Caudate nucleus (tissue), 63 donors: ENCODE measurements at places on chromosomes 1 and 21.

DNA sequence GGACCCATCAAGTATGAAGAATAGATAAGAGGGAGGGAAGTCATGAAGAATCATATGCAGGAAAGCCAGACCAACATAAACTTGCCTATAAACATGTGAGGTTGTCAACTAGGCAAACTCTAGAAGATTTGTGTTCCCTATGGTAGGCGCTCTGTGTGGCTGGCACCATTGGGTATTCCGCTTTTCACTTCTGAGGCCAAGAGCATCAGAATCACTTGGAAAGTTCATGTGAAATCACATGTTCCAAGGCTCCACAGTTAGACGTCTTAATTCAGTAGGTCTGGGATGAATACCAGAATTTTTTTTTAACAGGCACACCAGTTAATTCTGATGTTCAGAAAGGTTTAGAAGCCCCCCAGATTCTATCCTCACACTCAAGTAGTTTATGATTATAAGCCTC lies 50.5 kb upstream of the LAX1 start:
- no peak for DNase-seq

GRCh38 chr1:100931716-100932115 lies 35.8 kb downstream of the SLC30A7 start:
- no peak for DNase-seq

DNA sequence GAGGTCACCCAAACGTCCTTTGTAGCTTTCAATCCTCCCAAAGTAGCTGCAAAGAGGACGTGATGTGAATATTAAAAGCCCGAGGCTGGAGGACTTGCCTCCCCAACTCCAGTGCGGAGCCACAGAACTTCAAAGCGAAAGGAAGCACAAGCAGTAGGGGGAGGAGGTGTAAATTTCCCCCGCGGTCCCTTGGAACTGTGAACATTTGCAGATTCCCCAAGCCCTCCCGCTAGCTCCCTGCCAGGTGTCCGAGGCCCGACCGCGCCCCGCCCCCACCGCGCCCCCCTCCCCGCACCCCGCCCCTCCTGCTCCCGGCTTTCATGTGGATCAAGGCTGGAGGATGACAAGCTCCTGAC lies 41.5 kb upstream of the HAO2 start:
- DNase-seq: peak; percentile 16

- DNase-seq: no peak
Measured at GRCh38 chr1:28751315-28752060, 14.7 kb downstream of the YTHDF2 start.

DNA sequence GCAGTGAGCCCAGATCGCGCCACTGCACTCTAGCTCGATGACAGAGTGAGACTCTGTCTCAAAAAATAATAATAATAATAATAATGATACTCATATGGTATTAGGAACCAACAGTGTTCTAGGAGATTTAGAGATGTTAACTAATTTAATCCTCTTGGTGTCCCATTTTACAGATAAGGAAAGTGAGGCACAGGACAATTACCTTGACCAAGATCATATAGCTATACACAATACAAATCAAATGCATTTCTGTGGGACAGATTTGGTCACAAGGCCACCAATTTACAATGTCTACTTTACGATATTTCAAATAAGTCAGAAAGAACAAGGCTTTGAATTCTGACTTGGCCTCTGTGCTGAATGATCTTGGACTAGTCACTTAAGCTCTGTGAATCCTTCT lies 2.2 kb upstream of the ZMYM4 start:
- DNase-seq: no peak

- no peak for DNase-seq
Measured at GRCh38 chr1:60936163-60936562, 146.2 kb upstream of the NFIA start.

- no peak for DNase-seq
Measured at GRCh38 chr21:44897326-44898010, 23.2 kb downstream of the ITGB2 start.

- no peak for DNase-seq
Measured at GRCh38 chr21:31299291-31300147, 44.5 kb downstream of the TIAM1 start.

GRCh38 chr21:41373253-41373652 lies 11.4 kb downstream of the MX2 start:
- DNase-seq: no peak
